ENCODE measurements at places on chromosomes 1 and 21. TPM values are rescaled to one million over a fixed set of nuclear protein-coding genes. Genes with fewer than 3 reads are reported as not detected.

DNA sequence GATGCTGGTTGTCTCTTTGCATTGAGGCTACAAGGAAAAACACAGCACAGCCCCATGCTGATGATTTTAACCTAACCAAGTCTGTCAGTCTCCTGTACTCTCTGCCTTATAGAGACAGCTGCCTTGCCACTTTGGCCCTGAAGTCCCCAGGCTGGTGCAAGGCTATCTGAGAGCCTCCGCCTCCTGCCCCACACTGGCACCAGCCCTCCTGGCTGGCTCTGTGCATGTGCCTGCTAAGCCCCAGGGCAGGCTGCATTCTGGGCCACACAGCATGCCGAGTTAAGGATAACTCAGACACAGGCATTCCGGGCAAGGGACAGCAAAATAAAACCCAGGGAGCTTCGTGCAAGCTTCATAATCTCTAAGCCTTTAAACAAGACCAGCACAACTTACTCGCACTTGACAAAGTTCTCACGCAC lies 910 bp downstream of the RUNX1 start:
- DNase-seq = peak; percentile 75

- no peak for DNase-seq
These were observed 45.7 kb downstream of the RAP1GAP start for GRCh38 chr1:21623410-21623961.

GRCh38 chr1:203145321-203146041 lies 18.0 kb downstream of the ADORA1 start:
- no peak for DNase-seq

DNA sequence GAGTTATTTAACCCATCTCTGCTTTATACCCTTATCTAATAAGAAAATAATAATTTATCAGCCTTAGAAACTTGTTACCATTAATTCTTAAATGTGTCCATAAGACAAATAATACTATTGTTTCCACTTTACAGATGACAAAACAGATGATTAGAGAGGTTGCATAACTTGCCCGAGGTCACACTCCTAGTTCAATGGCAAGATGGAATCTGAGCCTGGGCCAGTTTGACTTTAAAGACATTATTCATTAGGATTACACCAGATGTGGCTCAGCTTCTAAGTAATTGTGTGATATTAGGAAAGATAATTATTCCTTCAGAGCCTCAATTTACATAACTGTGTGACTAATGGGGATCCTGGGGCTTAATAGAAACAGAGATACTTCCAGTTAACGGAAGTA lies 42.3 kb upstream of the KCNK2 start:
- DNase-seq = no peak

DNA sequence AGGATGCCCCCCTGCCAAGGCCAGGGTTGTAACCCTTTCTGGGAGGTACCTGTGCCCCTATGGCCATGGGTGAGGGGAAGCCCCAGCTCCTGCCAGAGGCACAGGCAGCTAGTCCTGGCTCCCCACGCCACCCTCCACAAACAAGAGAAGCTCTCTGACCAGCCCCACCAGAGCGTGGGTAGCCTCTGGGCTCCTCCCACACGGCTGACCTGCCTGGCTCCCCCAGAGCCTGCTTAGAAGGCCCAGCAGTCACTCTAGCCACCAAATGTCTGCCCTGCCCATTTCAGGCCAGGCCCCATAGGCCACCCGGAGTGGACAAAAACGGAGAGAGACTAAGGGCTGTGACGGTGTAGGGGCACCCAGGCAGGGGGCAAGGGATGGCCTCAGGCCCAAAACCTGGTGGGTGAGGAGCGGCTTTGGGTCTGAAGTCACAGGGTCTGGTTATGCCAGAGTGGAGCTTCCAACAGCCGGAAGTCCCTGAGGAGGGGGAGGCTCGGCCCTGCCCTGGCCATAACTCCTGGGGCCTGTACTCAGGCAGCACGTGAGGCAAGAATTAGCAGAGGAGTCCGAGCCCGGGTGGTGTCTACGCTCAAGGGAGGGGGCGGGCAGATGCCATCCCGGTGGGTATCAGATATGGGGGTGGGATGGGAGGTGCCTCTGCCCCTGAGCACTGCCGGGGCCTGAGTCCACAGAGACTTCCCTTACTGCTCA lies 155.4 kb downstream of the CASZ1 start:
- DNase-seq = no peak

Gene ADAM30
- total RNA-seq = not detected

DNA sequence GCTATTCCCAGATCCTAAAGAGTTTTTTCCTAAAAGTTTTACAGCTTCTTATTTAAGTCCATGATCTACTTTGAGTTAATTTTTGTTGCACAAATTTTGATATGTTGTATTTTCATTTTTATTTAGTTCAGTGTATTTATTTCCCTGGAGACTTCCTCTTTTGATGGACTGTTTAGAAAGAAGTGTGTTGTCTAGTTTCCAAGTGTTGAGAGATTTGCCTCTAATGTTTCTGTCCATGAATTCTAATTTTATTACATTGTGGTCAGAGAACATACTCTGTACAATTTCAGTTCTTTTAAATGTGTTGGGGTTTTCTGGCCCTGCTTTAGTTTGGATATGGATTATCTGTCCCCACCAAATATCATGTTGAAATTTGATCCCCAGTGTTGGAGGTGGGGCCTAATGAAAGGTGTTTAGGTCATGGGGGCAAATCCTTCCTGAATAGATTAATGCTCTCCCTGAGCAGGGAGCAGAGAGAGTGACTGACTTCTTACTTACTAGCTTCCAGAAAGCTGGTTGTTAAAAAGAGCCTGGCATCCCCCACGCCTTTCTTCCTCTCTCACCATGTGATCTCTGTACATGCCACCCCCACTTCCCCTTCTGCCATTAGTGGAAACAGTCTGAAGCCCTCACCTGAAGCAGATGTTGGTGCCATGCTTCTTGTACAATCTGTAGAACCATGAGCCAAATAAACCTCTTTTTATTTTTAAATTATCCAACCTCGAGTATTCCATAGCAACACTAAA lies 4.6 kb downstream of the CHD1L start:
- no peak for DNase-seq

- no peak for DNase-seq
These were observed 46.7 kb downstream of the TRABD2B start for GRCh38 chr1:47950471-47950870.

Measured in MG63 (cell line).